A172 (cell line): ENCODE measurements at places on chromosomes 7 and 10.
A peak's percentile ranks its signal among the peaks of the same experiment; 100 is the strongest.

DNA sequence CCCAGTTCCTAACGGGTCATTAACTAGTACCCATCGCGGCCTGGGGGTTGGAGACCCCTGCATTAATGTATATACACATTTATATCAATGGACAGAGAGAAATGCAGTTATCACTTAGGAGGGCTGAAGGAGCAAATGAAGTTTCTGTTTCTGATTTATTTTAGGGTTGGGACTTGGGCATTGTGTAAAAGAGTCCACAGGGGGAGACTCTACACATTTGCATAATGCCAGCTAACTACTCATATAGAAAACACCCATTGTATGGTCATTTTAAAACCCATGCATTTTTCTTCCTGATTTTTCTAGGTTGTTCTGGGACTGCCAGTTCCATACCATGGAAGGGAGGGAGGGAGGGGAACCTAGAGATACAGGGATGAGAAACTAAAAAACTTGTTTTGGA is 23.5 kb downstream of the BCCIP start:
- DNase-seq, result no peak

DNA sequence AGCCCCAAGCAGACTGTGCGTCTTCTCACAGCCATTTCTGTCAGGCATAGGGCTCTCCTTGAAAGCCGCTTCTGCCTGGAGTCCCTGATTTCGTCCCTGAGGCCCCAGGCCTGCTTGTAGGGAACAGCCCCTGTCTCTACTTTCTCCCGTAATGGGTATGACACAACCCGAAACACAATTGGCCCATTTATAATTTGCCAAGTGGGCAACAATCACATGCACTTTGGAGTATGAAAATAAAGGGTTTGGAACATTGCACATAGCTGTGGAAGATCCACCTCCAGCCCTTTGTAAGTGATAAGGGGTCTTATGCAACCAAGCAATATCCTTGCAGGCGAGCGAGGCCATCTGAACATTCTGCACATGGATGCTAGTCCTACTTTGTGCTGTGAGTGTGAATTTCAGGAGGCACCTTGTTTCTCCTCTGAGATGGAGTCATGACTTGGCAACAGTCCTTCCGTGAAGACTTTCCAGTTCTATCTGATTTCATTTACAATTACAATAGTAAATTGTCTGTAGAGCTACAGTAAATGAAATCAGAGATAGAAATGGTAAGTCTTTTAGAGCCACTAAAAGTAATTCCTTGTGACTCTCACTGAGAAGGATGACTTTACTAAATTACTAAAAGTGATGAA is 141.5 kb downstream of the CUBN start:
- no peak for DNase-seq

DNA sequence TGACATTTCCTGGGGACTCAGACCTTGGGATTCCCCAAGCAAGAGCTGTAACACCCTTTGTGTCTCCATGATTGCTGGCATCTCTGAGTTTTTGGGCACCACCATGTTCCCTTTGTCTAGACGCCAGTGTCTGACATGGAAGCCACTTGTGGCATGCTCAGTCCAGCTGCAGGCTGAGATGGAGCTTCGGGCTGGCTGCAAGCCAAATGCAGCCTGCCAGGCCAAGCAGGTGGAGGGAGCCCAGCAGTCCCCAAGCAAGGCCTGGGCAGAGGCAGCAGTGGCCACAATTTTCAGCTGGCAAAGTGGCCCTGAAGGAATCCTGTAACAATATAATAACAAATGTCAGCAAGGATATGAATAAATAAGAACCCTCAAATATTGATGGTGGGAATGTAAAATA is 86.2 kb upstream of the ABCB5 start:
- no peak for DNase-seq

- DNase-seq, result no peak
These were observed 373.5 kb downstream of the KCNMA1 start for GRCh38 chr10:77264107-77264506.

GRCh38 chr10:128859738-128860386 is 607.2 kb upstream of the MGMT start:
- DNase-seq, result peak; percentile 0

DNA sequence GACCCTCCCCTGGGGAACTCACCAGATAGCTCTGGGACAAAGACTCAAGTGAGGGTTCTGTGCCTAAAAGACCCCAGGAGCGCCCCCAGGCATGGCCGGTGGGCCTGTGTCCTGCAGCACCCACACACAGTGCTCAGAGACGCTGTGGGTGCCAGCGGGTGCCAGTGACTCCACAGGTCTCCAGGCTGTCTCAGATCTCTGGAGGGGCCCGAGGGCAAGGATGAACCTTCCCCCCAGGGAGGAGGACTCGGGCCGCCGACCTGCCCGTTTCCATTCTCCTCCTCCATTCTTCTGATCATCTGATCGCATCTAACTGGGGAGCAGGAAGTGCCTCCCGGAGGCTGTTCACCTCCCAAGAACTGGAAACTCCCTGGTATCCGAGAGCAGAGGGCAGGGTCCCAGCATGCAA is 980 bp downstream of the ADAM8 start:
- no peak for DNase-seq

DNA sequence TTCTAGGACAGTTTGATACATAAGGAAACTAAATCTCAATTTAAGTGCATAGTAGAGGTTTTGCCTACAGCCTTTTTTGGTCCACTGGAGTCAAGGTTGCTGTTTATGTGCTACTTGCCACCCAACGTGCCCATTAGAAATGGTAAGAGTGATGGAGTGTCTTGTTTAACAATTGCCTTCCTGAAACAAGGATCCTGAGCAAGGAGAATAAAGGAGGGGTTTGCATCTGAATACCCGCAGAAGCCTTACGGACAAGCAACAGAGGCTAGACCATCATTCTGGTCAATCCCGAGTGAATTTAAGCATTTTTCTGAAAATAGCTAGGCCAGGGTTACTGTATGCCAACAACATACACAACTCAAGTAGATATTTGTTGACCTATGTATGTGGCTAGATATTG is 63.6 kb downstream of the MARCHF5 start:
- DNase-seq, result no peak

- no peak for DNase-seq
These were observed 160.4 kb downstream of the CAMK1D start for GRCh38 chr10:12509794-12510100.

- DNase-seq, result peak; percentile 16
These were observed 631 bp downstream of the HPS6 start for GRCh38 chr10:102065561-102066398.

DNA sequence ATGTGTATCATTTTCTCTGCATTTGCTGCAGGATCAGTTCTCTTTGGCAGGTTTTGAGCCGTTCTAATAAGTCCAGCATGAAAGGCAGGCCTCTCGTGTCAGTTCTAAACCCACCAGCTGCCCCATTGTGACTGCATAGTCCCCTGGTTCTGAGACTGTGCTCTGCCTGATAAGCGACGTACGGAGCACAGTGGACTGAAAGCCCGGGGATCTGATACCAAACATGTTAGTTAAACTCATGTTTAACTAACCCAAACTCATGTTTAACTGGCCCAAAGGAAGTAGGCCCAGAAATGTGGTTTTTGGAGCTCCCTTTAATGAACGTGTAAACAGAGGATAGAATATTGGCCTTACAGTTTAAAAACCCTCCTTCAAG is 98.0 kb upstream of the PDCD4 start:
- DNase-seq, result no peak

DNA sequence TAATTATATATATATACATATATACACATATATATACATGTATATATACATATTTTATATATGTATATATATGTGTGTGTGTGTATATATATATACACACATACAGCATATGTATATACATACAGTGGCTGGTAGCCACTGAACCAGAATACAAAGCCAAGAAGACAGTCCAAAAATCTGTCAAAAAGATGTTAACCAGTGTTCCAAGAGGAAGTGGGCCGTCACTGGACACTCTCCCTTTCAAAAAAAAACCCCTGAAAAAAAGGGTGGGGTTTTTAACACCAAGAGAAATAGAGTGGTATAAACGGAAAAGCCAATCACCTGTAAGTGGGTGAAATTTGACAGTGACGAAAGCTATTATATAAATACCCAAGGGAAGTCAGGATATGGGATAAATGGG is 31.1 kb upstream of the C1GALT1 start:
- DNase-seq, result no peak

GRCh38 chr10:48468866-48469511 is 135.9 kb downstream of the ARHGAP22 start:
- no peak for DNase-seq

DNA sequence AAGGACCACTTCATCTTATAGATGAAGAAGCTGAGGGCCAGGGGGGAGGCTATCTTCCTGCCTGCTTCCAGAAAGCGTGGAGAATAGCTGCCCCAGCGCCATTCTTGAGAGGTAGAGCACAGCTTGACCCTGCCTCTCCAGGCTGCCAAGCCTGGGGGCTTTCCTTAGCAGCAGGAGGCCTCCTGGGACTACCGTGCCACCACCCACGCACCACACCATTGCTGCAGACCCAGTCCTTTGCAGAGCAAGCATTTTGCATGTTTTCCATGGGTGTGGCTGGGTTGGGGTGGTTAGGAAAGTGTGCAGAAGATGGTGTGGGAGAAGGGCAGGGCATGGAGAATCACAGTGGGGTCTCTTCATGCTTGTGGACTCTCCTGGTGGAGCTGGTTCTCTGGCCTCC is 64.9 kb downstream of the TBXAS1 start:
- no peak for DNase-seq

DNA sequence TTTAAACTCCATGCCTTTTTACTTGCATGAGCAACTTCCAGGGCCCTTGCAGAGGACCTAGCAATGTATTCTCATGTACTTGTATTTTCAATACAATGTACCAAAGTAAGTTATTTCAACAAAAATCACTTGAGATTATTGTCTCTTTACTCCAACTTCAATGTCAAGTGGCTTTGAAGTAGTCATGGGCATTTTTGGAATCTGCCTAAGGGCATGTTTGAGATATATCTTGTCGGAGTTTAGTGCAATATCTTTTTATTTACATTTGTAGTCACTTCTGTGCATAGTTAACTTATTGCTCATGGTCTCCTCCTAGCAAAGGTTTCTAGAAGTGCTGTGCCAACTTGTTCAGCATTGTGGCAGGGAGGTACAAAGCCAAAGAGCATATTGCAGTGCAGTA is 508.7 kb upstream of the SEMA3D start:
- DNase-seq, result peak; percentile 43
